ENCODE measurements at places on chromosomes 7 and 10.

DNA sequence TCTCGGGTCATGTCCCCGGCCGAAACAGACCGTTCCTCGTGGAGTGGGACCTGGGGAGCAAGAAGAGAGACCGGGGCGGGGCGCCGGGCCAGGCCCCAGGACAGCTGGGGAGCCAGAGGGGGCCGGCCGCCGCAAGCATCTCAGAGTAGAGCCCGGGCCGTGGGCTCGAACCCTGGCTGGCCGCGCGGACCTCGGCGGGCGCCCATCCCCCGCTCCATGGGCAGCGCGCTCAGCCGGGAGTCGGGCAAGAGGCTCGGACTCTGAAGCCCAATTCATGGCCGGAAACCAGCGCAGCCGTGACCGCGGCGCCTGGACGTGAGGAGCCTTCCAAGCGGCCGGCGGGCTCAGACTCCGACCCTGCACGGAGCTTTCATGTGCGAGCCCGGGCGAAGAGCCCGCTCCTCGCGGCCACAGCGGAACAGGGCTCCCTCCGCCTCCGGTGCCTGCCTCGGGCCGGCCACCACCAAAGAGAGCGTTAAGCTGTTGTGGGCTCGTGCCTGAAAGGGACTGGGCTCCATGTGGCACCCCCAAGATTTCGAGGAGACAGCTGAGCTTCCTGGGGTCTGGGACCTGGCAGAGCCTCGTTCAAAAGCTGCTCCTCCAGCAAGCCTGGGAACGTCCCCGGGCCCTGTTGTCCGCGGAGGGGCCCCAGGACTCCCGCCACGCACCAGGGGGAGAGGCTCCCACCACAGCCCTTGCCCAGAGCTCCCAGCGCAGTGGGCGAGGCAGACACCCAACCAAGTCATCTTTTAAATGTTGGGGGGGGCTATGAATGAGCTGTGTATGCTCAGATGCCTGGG lies 757 bp upstream of the GRID1 start:
- no peak for DNase-seq

GRCh38 chr7:87107949-87108776 lies 44.1 kb upstream of the DMTF1 start:
- no peak for DNase-seq

GRCh38 chr7:281637-282036 lies 8.3 kb upstream of the FOXL3 start:
- DNase-seq = no peak

GRCh38 chr10:116079355-116079754 lies 193.7 kb downstream of the GFRA1 start:
- no peak for DNase-seq

- DNase-seq = no peak
These were observed 8.0 kb downstream of the XRCC2 start for GRCh38 chr7:152667958-152668357.

GRCh38 chr10:117926491-117926890 lies 120.2 kb downstream of the RAB11FIP2 start:
- no peak for DNase-seq

DNA sequence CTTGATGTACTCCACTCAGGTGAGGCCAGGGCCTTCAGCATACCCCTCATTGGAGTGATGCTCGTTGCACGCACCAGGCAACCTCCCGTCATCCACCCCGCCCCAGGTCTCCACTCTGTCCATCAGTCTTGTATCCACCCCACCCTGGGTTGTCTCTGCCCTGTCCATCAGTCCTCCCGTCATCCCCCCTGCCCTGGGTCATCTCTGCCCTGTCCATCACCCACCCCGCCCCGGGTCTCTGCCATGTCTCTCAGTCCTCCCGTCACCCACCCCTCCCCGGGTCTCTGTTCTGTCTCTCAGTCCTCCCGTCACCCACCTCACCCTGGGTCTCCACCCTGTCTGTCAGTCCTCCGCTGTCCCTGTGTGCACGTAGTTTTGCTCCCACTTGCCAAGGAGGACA lies 59.9 kb downstream of the WDR37 start:
- DNase-seq = no peak

- peak; percentile 91 for DNase-seq
These were observed 70.1 kb downstream of the AMZ1 start for GRCh38 chr7:2757904-2758672.

GRCh38 chr10:98307916-98308541 lies 40.0 kb upstream of the LOXL4 start:
- no peak for DNase-seq

GRCh38 chr10:117360994-117361667 lies 14.1 kb downstream of the PDZD8 start:
- no peak for DNase-seq

DNA sequence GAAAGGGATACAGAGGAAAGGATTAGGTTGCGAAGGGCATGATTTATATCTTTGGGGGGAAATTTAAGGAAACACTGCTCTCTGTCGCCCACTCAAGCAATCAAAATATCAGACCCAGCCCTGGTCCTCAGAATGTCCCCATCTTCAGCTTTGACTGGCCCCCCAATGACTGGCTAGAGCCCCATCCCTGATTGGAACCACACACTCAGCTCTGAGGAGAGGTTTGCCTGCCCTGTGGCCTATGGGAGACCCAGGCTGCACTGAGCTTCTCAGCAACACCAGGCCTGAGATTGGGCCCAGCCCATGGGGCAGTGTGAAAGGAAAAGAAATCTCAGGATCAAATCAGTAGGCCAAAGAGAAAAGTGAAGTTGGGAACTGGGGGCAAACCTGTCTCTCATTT lies 69.5 kb downstream of the ADCYAP1R1 start:
- no peak for DNase-seq

GRCh38 chr7:108406222-108406890 lies 49.9 kb downstream of the NRCAM start:
- DNase-seq = no peak

All from activated naive CD4-positive, alpha-beta T cell treated with anti-CD3 and anti-CD28 coated beads for 36 hours (primary cell).